ENCODE measurements at places on chromosomes 11 and 22.

GRCh38 chr11:63530021-63530420 lies 6.6 kb upstream of the PLAAT4 start:
- DNase-seq, result no peak

DNA sequence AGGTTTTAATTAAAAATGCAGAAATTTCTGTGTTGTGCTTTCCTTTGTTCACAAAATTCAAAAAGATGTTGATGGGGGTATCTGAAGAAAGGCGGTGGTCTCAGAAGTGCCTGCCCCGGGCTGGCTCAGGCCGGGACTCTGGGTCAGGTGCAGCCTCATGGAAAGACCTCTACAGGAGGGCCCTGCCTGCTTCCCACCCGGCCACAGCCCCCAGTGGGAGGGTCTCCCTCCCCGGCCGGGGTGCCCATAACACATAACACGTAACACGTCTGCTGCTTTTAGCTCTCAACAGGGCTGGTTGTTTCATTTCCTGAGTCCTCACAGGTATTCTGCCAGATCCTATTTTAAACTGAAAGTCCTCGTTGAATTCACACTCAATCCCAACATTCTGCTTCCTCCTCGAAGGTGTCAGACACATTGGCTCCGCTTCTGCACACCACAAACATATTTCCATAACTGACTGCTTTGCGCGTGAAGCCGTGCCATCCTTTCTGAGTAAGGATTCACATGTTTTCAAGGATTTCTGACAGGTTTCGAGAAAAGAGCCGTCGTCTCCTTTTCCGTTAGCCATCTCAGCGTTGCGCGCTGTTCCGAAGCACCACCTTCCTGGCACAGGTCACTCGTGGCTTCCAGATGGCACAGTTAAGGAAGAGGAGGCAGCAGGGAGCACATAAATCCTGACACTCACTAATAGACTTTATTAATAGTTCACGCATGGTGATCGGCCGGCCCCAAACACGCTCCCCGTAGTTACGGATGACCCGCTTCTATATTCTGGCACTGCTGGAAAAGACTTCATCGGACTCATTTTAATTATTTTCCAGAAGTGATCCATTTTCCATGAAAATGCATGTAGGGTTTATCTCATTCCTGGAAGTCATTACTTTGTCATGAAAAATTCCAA lies 569.3 kb downstream of the BRD1 start:
- DNase-seq, result no peak

DNA sequence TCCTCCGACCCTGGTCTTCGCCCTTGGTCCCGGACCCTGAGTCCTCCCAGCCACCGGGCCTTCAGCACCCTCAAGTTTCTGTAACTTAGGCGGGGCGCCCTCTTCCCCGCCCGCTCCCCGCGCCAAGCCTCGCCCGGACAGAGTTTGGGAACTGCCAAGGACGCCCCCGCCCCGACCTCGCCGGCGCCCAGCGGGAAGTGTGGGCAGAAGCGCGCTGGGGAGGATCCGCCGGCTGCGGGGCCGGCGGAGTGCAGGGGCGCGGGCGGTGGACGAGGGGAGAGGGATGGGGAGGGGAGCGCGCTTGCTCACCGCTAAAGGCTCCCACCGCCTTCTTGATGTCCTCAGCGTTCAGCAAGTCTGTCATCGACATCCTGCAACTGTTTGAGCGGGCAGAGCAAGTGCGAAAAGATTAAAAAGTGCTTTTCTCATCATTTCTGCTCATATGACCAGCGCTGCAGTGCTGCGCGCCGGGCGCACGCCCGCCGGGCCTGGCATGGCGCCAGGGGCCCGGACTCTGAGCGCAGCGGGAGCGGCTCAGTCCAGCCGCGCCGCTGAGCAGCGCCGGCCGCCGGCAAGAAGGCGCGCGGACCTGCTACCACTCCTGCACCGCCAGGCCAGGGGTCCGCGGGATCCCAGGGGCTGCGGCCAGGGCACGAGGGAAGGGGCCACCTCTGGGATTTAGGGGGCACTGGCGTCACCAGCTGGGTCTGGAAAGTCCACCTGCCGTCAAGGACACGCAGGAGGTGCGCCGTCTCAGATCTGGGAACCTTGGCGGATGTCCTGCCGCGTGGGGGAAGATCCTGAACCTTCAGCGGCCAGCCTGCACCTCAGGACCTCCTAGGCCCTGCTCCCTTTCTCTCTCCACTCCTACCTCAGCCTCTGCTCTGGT lies at the start of gene PVALB:
TSS of gene PVALB (minus strand) at position 400 of the 889 bp plus-strand sequence. CDS start at position 370, 30 bp downstream.
- no peak for DNase-seq

DNA sequence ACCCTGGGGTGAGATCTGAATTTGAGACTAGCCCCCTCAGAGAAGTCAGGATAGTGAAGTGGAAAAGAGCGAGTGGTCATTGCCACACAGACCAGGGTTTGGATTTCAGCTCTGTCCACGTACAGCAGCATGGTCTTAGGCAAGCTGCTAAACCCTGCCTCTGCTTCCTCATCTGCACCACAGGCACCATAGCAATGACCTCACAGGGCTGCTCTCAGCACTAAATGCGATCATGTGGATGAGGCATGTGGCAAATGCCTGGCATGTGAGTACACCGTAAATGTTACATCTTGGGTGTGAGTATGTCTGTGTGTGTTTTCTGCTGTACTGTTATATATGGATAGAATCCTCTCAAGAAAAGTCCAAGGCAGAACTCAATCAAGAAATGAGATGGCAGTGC lies 15.8 kb downstream of the NAV2 start:
- no peak for DNase-seq

- no peak for DNase-seq
Observed at GRCh38 chr11:69874984-69875624, 55.9 kb upstream of the FGF3 start.

- no peak for DNase-seq
Observed at GRCh38 chr11:101434026-101434643, 149.7 kb downstream of the TRPC6 start.

GRCh38 chr11:59918987-59919589 lies 19.1 kb upstream of the OOSP1 start:
- no peak for DNase-seq

DNA sequence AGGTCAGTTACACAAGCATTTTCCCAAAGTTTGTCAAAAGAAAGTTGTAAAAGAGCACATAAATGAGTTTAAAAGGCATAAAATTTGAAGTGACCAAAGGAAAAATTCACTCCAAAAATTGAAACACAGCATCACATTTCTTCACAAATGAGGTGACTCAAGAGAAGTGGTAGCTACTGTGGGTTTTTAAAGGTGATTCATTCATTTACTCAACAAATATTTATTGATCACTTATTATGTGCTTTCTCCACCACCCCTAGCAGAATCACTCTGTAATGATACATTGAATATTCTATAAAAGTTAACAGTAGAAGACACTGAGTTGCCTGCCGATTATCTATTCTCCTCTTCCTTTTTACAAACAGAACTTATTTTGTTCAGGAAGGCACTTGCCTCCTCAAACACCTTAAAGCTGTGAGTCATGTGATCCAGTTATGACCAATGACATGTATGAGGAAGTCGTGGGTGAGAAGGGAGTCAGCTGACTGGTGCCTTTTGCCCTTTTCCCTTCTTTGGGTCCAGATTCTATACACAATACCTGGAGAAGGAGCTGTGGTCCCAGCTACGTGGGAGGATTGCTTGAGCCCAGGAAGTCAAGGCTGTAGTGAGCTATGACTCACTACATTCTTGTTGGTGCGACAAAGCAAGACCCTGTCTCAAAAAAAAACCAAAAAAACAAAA lies 67.7 kb upstream of the CLNS1A start:
- no peak for DNase-seq

- no peak for DNase-seq
Observed at GRCh38 chr11:102377891-102378290, 30.9 kb downstream of the BIRC2 start.

GRCh38 chr11:84524422-84525051 lies 1102.6 kb downstream of the DLG2 start:
- DNase-seq, result no peak

DNA sequence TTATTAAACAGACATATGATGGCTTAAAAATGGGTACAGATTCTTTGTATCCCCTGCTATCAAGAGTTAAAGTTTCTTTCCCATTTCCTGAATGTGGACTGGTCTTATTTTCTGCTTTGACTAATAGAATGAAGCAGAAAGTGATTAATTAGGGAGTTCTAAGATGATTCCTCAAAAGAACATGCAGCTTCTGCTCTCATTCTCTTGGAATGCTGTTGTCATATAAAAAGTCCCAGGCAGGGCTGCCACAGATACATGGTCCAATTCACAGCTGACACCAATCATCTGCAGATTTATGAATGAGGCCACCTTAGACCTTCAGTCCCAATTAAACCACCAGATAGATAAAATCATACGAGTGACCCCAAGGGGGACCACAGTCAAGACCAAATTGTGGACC lies 844.5 kb upstream of the RAG2 start:
- no peak for DNase-seq

GRCh38 chr22:39574779-39575551 lies 4.4 kb downstream of the CACNA1I start:
- DNase-seq, result no peak

GRCh38 chr11:24312464-24313238 lies 184.2 kb upstream of the LUZP2 start:
- DNase-seq, result no peak
